MM.1S (cell line): ENCODE measurements at places on chromosomes 4 and X.

DNA sequence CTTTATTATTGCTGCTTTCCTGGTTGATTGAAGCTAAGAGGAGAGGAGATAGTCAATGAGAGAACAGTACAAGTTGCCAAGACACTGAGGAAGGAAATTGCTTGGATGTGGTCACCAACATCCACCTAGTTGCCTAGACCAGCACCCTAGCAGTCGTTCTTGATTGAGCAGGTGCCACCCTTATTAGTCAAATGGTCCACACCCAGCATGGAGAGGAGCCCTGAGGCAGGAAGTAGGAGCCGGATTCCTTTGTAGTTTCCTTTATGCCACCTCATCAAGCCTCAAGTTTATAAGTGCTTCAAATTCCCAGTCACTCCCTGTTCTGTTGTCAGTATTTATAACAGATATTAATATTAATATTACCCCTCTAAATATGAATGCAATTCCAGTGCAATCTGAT is 19.1 kb downstream of the PAGE2 start:
- H3K36me3 ChIP-seq = no peaks in the 10 kb centered on the region
- DNase-seq = no peak
- H3K4me1 ChIP-seq = no peaks in the 10 kb centered on the region
- no peak overlapping the region for H3K4me3 ChIP-seq
- no peaks in the 10 kb centered on the region for H3K27me3 ChIP-seq

GRCh38 chr4:22237155-22237751 is 278.6 kb downstream of the ADGRA3 start:
- no peak overlapping the region for H3K27ac ChIP-seq
- no peaks in the 10 kb centered on the region for H3K27me3 ChIP-seq
- H3K4me1 ChIP-seq = no peaks in the 10 kb centered on the region

- H3K4me1 ChIP-seq = no peaks in the 10 kb centered on the region
- H3K27me3 ChIP-seq = no peaks in the 10 kb centered on the region
- H3K36me3 ChIP-seq = no peaks in the 10 kb centered on the region
Observed at GRCh38 chr4:121253961-121254360, 89.8 kb upstream of the TNIP3 start.

GRCh38 chr4:78059524-78059889 is 2.4 kb downstream of the FRAS1 start:
- H3K27me3 ChIP-seq = 0 out of 2 replicates have a peak, but pooled peaks cover 4% of the 10 kb centered on the region
- DNase-seq = peak; percentile 52
- H3K4me1 ChIP-seq = no peaks in the 10 kb centered on the region
- no peaks in the 10 kb centered on the region for H3K36me3 ChIP-seq
- H3K27ac ChIP-seq = no peak overlapping the region

GRCh38 chr4:141814499-141814898 is 178.1 kb downstream of the IL15 start:
- H3K4me1 ChIP-seq = no peaks in the 10 kb centered on the region
- no peaks in the 10 kb centered on the region for H3K27me3 ChIP-seq
- DNase-seq = no peak
- H3K4me3 ChIP-seq = no peak overlapping the region
- H3K36me3 ChIP-seq = no peaks in the 10 kb centered on the region

- H3K4me1 ChIP-seq = no peaks in the 10 kb centered on the region
- no peak for DNase-seq
- no peak overlapping the region for H3K27ac ChIP-seq
Observed at GRCh38 chr4:38387348-38387747, 276.7 kb upstream of the KLF3 start.
